Activated CD4-positive, alpha-beta T cell treated with anti-CD3 and anti-CD28 coated beads for 24 hours (primary cell): ENCODE measurements at places on chromosomes 3 and 15.

DNA sequence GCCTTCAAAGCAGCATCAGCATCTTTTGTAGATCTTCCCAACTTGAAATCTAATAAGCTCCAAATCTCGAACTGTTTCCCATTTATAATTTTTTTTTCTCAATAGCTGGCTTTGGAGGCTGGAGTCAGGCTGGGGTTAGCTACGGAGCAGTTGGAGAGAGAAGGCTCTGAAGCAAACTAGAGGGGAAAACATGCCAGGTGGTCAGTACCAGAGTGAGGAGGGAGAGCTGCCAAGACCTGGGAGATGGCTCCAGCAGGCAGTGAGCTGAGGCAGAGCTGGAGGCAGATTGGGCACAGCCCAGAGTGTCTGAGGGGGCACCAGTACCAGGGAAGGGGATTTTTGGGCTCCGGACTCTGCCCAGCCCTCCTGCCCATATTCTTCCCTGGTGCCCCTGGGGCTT is 311.2 kb downstream of the RPLP1 start:
- DNase-seq = no peak

GRCh38 chr3:59545374-59545773 is 495.5 kb upstream of the CFAP20DC start:
- DNase-seq = no peak

DNA sequence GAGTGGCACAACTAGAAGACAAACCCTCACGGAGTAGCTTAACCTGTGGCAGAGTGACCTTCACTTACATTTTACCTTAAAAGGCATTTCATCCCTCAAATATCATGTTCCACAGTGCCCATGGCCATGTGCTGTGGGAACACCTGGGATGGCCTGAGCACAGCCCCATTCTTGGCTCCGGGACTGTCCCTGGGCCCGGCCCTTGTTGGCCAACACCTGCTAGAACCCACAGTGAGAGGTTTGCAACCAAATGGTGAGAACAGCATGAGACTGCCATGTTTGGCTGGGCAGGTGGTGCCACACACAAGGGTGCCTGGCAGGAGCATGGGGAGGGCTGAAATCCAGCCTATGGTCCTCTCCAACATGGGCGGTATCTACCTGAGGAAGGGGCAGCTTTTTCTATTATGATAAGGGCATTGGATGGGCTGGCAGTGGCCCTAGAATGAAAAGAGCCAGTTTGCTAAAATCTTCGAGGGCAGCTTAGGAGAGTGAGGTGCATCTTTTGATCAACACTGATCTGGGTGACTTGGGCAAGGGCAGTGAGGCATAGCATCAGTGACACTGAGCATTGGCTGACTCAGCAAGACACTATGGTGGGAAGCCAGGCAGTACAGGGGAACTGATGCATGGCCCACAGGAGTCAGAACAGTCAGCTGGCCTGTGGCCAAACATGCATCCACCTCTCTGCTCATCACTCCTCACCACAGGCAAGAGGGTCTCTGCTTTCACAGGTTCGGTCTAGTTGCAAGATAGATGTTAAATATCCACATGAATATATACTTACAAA is 53.9 kb downstream of the SYNM start:
- DNase-seq = no peak

DNA sequence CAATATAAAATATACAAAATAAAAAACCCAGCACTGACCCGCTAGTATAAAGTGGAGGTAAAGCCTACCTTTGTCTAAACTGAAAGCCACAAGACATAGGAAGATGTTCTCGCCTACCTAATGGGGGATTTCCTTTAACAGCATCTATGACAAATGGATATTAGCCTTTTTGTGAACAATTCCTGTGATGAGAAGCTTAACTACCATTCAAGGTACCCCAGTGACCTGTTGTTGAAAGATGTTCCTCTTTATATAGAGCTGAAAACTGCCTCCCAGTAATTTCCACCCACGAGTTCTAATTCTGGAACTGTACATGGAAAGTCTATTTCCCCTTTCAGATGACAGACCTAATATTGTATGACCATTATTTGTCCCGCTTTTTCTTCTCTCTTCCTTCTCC is 109.8 kb upstream of the RASGRP1 start:
- no peak for DNase-seq

DNA sequence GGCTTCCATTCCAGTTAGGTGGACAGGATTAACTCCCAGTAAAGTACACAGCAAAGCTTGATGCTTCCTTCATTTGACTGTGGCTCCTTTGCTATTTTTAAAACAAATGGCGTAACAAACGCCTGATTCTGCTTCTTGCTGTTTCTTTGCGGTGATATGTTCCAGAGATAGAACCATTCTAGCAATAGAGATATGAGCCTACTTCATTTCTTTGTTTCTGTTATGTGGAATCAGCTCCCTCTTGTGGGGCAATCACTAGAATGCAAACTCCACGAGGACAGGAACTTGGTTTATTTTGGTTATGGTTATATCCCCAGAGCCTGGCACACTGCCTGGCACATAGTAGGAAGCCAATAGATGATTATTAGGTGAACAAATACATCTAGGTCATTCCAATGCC is 122.6 kb upstream of the SLC6A11 start:
- DNase-seq = no peak

GRCh38 chr3:147409143-147410115 is at the start of gene ZIC1:
Gene ZIC1, plus strand, starts transcription at chr3:147409365. Its CDS starts 748 bp downstream, at chr3:147410113.
- no peak for DNase-seq

DNA sequence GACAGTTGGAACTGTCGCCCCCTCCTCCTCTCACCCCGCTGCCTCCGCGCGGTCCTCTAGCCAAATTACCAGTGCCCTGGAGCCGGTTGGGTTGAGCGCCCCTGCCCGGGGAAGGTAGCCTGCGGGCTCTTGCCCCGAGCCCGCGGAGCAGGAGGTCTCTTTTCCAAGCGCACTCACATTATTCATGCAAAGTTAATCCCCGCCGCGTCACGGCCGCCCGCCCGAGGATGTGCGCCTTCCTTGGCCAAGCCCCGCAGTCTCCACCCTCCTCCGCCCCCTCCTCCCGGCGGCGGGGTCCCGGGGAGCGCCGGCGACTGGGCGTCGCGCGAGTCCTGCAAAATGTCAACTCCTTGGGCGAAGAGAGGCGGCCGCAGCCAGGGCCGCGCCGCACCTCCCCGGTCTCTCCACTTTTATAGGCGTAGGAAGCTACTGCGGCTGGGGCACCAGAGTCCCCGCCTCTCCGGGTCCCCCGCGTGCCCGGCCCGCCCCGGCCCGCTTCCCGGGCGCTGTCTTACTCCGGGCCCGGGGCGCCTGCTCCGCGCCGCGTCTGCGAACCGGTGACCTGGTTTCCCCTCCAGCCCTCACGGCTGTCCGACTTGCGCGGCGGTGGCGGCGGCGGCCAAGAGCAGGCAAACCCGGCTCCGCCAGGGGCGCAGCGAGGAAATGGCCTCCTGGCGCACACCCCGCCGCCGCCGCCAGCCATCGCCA is at the start of gene THRB:
TSS of gene THRB (minus strand) at position 233 of the 708 bp plus-strand sequence.
- no peak for DNase-seq
